ENCODE measurements at places on chromosomes 11 and 22.

GRCh38 chr22:47442821-47443220 lies 680.4 kb downstream of the TBC1D22A start:
- DNase-seq: no peak

GRCh38 chr11:77967753-77968152 lies 26.7 kb downstream of the INTS4 start:
- no peak for DNase-seq

DNA sequence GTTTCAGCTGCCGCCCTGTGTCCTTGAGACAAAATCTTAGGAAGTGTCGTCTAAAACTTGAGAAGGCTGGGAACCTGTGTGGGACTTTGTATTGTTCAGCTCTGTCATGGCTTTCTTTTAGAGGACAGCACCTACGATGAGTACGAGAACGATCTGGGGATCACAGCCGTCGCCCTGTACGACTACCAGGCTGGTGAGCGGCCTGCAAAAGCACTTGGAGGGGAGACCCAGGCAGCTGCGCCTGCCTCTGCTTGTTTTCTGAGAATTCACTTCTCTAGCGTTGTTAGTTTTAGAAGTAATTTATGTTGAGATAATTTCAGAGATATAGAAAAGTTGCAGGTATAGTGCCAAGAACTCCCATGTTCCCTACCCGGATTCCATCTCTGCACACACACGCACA lies 35.2 kb downstream of the CTTN start:
- DNase-seq: no peak

DNA sequence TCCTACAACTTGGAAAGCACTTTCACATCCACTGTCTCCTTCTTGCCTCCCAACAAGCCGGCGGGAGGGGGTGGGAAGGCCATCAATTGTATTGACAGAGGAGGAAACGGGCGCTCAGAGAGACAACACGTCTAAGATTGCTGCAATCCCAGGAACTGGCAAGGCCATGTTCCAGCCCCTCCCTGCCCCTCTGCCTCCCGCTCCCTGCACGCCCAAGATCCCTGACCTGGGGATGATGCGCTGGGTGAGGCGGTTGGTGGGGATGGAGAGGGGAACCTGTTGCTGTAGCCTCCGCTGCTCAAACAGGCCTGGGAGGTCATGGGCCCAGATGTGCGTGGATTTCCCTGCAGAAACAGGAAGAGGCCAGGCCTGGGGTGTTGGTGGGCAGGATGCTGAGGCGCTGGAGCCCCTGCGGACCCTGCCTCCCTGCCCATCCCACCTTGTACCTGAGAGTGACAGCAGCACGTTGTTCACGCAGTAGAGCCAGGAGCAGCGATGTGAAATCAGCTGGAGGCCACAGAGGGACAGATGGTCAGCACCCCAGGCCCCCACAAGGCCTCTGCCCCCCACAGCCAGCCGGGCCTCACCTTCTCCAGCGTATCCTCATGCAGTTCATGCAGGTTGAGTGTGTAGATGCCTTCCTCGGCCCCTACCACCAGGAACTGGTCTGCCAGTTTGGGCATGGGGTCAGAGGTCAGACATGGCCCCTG lies 6.8 kb downstream of the MAP4K2 start:
- DNase-seq: no peak

DNA sequence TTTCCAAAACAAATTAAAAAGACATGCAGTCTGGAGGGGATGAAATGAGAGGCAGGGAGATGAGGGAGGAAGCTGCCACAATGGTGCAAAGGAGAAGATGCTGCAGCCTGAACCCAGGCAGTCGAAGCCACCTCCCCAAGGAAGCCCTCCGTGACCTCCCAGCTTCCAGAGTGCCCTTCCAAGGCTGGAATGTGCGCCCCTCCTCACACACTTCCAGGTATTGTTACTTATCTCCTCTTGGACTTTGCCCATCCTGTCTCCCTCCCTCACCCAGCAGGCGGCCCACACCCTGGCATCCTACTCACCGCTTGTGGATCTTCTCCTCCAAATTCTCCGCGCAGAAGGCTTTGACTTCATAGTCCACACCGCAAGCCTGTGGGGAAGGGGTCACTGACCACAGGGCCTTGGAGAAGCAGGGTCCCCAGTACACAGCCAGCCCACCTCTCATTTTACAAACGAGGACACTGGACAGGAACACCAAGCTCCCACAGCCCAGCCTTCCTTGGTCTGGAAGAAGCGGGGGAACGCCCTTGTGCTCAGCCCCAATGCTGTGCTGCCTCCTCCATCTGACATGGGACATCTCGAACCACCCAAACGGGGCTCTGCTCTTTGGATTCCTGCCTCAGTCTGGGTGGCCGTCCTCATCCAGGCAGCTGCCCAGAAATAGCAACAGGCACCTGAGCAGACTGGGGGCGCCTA lies 40.3 kb downstream of the TPBGL start:
- DNase-seq: no peak

- DNase-seq: peak; percentile 75
Measured at GRCh38 chr11:68632802-68633201, 51.5 kb upstream of the GAL start.

- peak; percentile 64 for DNase-seq
Measured at GRCh38 chr22:44567846-44568493, 69.9 kb upstream of the RTL6 start.

GRCh38 chr11:48116437-48117228 lies 100.0 kb upstream of the OR4B1 start:
- peak; percentile 47 for DNase-seq
